ENCODE measurements at places on chromosomes 4 and X.

GRCh38 chr4:113273721-113274220, 224.3 kb downstream of the ANK2 start:
- no peak for DNase-seq

DNA sequence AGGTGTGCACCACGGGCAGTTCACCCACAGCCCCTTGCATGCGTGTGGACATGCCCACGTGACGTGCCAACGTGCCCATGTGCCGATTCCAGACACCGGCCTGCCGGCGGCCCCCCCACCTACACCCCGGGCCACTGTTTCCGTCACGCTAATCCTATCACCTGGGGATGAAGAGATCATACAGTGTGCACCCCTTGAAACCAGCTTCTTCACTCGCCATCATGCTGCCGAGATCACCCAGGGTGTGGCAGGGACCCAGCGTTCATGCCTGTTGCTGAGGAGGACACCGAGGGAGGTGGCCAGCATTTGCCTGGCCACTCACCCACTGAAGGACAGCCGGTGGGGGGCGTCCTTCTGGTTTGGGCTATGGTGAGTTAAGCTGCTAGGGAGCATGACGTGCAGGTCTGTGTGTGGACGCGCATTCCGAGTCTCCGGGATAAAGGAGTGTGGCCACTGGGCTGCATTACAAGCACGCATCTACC, 14.1 kb downstream of the CTBP1 start:
- DNase-seq = no peak

DNA sequence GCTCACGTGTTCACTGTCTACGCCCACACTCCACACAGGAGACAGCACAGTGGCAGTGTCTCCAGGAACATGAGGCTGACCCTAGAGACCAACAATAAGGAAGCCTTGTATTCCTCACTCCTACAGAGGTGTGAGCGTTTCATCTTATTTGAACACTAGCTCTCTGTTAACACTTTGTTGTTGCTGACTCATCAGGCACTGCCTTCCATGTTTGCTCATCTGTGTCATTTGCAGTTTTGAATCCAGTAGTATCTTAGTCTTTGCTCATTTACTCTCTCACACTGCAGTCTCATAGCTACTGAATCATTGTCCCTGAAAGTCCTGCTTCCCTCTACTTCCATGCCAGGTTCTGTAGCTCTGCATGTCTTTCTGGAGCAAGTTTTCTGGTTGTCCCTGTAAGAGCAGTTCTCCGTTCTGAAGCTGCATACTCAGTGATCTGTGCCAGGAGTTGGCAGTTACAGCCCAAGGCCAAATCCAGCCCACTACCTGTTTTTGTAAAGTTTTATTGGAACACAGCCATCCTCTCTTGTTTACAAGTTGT, 80.3 kb upstream of the DCLK2 start:
- no peak for DNase-seq

GRCh38 chr4:77120886-77121508, 36.0 kb upstream of the CCNG2 start:
- DNase-seq = no peak

DNA sequence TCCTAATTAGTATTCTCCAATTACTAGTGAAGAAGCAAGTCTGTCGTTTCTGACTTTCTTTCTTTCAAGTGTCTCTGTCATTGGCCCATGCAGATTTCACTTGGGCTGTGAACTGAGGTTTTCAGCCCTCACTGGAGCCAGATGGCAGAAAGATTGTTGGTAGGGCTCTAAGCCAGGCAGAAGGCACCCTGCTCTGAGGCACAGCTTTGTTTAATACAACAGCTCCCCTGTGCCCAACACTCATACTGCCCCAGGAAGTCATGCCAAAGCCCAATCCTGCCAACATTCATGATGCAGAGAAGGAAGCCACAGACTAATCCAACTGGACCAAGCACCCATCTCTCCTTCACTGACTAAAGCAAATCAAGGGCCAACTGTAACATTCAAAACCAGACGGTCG, 117.1 kb upstream of the FRG1 start:
- DNase-seq = no peak

DNA sequence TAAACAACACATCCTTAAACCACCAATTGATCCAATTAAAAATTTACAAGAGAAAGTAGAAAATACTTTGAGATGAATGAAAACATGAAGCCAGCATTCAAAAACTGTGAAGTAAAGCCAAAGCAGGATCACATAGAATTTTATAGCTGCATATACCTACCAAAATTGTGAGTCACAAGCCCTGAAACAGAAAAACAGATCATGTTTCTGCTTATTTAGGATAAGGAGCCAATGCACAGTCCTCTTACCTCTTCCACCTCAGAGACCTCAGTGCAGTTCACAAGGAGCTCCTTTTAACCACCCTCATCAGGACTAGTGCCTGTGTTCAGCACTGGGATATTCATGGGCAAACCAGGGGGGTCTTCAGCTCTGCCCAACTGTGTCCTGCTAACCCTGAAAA, 386.7 kb downstream of the TECRL start:
- no peak for DNase-seq

- DNase-seq = no peak
These were observed 23.7 kb downstream of the SH3TC1 start for GRCh38 chr4:8222609-8223388.

DNA sequence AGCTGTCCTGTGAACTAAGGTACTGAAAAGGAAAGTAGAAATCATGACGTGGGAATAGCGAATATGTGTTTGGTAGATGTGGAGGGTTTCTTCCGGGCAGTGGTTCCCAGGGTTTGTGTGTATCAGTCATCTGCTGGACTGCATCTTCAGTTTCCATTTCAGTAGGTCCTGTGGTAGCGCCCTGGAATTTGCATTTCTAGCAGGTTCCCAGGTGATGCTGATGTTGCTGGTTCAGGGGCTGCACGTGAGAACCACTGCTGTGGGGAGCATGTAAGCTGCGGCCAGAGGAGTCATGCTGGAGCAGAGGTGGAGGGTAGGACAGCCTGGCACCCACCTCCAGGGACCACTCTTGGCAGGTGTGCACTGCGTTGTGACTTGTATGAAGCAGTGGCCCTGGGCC, 47.1 kb downstream of the ARHGAP10 start:
- no peak for DNase-seq

- DNase-seq = no peak
These were observed 43.7 kb downstream of the STAG2 start for GRCh38 chrX:124005228-124005627.

DNA sequence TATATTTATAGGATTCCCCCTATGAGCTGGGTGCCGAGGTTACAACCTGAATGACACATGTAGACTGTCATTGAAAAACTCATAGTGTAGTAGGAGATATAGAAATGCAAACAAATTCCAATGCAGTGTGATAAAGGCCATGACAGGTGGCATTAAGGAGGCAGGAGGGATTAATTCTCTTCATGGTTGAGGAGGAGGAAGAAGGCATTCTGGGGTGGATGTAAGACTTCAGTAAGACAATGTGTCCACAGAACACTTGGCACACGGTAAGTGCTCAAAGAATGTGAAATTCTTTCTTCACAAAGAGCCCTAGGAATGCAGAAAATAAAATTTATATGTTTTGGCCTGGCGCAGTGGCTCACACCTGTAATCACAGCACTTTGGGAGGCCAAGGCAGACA, 136.5 kb downstream of the RBM47 start:
- no peak for DNase-seq

GRCh38 chr4:78667764-78668163, 108.4 kb upstream of the BMP2K start:
- DNase-seq = no peak

DNA sequence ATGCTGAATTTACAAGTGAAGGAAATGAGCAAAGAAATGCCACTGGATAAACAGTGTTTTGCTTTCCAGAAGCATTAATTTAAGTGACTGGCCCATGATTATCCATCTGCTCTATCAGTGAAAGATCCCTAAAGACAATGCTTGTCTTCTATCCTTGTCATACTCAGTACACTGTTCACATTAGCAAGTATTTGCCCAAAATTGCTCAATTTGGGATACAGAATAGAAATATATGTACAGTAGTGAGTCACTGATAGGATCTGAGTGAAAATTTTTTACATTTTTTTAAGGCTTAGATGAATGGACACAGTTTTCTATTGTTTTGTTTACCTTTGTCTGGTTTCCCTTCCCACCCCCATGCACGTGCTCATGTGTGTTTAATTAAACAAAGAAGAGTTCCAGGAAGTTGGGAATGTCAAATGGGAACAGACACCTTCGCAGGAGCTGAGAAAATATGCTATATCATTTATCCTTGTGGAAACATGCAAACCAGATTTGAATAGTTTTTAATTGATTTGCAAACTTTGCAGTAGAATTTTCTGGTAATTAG, 656.3 kb downstream of the RPA4 start:
- DNase-seq = no peak

DNA sequence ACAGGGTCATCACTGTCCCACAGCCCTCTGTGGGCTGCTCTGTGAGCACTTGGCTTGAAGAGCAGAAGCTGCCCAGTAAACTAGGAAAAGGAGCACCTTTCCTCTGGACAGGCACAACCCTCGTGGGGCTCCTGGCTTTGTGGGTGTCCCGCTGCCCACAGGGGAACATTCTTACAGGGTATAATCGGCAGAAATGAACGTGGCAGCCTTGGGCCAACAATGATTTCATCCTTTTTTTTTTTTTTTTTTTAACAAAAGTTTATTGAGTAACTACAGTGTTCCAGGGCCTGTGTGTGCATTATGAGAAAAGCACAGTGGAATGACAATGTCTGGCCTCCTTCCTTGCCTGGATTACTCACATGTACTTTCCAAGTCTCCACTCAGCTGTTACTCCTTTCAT, 197.2 kb downstream of the PDGFC start:
- no peak for DNase-seq

- DNase-seq = no peak
These were observed 150.0 kb upstream of the HPGD start for GRCh38 chr4:174672276-174672675.

- DNase-seq = no peak
These were observed 106.2 kb downstream of the LNX1 start for GRCh38 chr4:53484911-53485657.

DNA sequence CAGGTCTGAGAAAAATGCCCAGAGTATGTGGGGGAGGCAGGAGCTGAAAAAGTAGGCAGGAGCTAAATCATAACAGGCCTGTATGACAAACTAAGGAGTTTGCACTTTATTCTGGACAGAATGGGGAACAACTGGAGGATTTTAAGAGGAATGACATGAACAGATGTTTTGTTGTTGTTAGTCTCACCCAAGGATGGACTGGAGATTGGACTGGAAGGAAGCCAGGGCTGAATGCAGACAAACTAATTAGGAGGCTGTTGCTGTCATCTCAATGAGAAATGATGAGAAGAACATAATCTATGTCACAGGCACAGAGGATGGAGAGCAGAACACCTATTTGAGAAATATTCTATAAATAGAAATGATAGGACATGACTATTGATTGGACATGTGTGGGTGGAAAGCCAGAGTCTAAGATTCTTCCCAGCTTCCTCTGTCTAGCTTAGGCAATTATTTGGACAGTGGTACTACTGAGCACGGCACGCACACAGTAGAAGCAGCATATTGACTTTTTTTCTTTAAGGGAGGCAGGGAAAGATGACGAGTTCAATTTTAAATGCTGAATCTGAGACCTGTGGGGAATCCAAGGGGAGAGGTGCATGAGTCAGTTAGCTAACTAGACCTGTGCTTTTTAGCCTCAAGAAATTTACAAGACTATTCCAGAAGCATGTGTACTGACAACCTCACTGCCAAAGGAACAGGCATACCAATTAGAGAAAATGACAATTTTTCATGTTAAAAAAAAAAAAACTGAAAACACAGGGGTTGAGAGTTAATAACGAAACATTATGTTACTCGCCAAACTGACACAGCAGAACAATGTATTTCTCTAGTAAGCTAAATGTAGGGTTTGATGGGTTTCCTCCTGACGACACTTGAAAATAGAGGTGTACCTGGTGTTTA, 963 bp upstream of the USO1 start:
- DNase-seq = no peak

GRCh38 chrX:8191022-8191421, 20.0 kb upstream of the VCX2 start:
- no peak for DNase-seq

DNA sequence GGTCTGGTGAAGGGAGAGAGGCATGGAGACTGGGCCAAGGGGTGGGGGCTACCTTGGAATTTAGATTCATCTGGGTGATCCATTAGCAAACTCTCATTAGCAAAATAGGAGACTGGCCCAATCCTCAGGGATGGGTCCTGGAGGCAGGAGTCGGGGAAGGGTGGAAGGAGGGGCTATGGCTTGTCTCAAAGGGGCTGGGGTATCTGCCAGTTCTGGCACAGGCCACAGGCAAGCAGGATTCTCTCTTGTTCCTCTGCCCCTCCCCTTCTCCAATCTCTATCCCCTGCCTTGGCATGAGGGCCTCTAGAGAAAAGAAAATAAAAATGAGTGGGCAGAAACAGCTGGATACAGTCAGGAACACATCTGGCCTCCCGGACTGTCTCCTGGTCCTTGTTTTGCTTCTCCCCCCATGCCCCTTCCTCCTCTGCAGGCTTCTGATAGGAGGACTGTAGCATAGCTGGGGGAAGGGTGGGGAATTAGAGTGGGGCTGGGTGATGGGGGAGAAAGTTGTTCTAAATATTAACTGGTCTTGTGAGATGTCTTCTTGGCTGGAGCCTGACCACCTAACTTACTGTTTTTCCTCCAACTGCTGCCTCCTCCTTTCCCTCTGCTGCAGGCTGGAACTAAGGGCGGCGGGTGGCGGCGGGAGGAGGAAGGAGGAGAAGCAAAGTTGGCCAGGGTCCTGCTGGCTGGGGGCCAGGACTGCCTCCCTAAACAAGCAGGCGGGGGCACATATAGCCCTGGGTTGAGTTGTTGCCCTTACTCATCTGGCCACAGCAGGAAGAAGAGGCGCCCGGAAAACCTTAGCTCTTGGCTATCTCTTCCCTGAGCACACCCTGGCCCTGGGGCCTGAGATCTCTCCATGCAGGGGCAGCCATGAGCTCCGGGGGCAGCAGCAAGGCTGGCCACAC, 53.3 kb upstream of the LAS1L start:
- peak; percentile 91 for DNase-seq

- DNase-seq = no peak
These were observed 821.7 kb upstream of the FTHL17 start for GRCh38 chrX:31893525-31893924.

Measured in mesenteric fat pad (tissue), 1 donor.